Esophagus muscularis mucosa (tissue), 4 donors: ENCODE measurements at places on chromosomes 12 and 14.

DNA sequence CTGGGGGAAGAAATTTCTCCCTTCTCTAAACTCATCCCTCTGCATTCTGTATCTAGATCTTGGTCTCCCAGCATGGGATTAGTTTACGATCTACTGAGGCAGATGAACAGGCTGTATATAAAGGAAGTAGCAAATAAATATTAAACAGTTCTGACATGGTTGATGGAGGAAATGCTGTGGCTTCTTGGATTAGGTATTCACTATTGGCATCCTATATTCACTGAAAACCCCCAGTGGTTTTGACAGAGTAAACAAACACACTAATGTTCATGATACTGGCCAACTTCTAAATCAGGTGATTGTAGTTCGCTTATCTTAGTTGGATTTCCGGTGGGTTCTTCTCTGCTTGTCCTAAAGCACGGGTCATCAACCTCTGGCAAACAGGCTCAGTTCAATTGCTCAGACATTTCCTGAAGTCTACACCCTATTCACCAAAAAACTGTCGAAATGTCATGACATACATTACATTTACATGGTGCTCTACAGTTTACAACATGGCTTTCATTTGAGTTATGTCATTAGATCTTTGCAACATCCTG, 433.9 kb downstream of the EGLN3 start:
- DNase-seq, result no peak

DNA sequence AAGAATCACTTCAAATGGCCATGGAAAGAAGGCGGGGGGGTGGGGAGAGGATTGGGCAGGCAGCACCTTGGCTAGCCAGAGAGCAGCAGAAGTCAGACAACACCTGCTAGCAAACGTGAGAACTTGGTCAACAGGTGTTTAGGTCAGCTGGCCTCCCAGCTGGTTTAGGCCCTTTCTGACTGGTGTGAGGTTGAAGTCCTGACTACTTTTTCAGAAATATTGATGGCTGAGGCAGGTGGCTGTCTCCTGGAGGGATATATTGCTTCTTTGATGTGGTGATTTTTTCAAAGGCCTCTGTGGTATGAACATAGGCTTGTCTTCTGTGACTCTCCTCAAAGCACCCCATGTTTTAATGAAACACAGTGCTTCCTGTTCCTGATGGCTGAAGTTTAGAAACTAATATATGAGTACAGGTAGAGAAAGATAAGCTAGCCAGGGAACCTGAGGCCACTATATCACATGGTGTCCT, 238.2 kb upstream of the SSTR1 start:
- no peak for DNase-seq

DNA sequence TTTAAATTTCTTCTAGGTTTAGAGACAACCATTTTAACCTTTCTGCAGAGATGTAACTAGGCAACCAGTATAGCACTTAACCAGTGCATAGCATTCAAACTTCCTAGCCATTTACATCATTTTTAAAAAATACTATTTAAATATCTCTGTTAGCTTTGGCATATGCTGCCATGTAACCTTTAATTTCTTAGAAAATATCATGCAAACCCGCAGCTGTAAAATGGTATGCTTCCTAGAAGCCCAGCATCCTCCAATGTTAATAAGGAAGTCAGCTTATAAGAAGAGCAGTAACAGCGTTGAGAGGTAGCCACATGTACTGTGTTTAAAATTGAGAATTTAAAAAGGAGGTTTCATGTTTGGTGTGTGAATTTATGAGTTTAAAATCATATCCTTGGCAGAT, 22.8 kb downstream of the GNG2 start:
- no peak for DNase-seq

DNA sequence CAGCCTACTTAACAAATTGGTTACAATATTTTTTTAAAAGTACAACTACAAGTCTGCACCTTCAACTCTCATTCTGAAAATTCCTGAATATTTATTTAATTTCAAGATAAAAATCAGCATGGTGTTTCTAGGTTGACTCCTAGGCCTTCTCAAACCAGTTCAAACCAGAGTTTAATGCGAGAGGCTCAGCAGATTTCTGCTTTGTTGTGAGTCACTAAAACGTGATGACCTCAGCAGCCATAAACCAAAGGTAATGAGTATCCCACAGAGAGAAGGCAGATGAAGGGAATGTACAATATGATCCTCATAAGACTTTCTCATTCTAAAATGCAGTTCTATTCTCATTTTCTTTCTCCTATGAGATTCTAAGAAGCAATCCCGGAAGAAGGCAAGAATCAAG, 1.5 kb downstream of the PRDM4 start:
- DNase-seq, result no peak

DNA sequence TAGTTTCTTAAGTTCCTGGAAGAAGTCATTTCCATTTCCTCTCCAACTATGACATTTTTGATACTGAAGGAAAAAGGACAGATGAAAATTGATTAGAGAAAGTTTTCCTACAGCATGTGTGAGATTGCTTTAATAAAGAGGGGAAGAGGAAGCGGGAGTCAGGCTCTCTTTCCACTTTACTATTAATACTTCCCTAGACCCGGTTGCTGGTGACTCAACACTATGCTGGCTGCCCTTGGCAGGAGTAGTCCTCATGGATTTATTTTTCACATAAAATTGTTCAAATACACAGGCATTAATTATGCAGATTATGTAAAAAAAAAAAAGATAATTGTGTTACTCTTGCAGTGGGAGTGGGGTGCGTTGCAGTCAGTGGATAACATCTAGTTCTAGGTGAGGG, 293.4 kb downstream of the EGLN3 start:
- DNase-seq, result no peak

DNA sequence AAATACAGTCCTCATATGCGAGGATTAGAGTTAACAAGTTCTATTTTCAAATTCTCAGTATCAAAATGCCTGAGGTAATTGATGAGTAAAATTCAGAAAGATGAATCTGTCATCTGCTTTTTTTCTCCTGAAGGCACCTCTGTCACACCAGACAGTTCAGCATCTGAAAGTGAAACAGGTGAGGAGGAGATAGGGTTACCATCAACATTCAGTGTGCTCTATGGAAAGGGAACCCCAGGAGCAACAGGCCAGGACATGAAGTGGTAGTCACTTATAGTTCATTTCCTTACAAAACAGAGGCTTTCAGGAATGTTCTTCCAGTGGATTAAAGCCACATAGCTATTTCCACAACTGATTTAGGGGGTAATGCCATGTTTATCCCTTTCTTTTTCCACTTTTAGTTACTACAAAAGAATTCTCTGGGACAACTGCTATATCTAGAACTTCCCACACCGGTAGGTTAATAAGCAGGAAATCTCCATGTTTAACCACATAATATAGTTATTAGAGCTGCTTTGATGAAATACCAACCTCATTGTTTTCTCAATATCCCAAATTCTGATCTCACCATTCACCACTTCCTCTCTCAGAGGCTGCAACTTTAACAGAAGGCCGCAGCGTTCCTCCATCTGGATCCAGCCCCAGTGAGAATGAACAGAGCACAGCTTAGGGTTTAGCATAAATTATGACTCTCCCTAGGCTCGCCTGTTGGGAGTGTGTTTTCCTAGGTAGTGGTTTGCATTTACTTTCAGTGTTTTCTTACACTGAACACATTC, 177.0 kb upstream of the CNTN1 start:
- no peak for DNase-seq

DNA sequence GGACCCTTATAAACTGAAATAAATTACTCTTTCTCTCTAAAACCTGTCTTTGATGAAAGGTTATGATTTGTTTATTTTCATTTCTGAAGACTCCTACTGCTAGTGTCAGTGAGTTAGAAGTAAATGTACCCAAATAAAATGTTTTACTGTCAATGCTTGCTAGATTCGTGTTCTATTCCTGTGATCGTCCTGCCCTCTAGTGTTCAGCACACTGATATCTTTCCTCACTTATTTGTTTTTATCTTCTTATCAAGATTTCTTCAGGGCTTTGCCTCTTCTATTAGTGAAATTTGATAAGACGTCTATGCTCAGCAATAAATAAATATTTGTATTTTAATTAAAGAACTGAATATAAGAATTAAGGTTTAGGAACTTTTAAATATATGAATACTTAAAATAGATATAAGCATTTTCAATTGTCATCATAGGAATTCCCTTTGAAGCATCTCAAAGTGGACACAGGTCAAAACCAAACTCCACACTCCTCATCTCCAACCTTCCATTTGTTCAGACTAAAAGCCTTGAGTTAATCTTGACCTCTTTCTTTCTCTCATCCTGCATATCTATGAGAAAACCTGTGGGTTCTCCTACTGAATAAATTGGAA, 75.8 kb downstream of the C12orf50 start:
- no peak for DNase-seq
